ENCODE measurements at places on chromosomes 2 and 18.
A peak's percentile ranks its signal among the peaks of the same experiment; 100 is the strongest.

DNA sequence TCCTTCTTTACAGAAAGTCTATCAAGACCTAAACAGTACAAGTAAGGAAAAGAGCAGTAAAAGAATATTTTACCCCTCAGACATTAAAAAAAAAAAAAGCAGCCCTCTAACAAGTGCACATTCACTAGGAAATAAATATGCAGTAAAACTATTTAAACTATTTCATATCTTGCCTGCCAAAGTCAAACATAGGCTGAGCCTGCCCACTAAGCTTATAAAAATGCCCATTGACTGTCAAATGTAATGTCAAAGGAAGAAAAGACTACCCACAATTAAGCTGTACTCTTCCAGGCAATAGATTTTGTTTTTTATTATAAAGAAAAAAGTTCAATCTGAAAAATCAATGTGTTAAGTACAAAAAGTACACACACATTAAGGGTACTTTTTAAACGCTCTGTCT lies 11.8 kb downstream of the ALS2 start:
- DNase-seq, result no peak

- DNase-seq, result no peak
These were observed 69.4 kb downstream of the TXNL1 start for GRCh38 chr18:56568986-56569385.

GRCh38 chr18:11512096-11513025 lies 97.0 kb upstream of the SLC35G4 start:
- DNase-seq, result no peak

DNA sequence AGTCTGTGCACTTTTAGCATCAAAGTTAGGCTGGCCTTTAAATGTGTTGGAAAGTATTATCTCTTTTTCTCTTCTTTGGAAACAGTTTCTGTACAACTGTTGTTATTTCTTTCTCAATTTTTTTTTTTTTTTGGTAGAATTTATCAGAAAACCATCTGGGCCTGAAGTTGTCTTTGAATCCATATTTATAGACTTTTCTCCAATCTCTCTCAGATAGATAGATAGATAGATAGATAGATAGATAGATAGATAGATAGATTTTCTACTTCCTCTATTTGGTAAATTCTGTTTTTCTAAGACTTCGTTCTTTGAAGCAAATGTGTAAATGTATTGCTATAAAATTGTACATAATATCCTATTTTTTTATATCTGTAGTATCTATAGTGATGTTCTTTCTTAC lies 17.5 kb downstream of the DNAJC10 start:
- DNase-seq, result no peak

- DNase-seq, result no peak
These were observed 45.4 kb upstream of the GORASP2 start for GRCh38 chr2:170883683-170884082.

DNA sequence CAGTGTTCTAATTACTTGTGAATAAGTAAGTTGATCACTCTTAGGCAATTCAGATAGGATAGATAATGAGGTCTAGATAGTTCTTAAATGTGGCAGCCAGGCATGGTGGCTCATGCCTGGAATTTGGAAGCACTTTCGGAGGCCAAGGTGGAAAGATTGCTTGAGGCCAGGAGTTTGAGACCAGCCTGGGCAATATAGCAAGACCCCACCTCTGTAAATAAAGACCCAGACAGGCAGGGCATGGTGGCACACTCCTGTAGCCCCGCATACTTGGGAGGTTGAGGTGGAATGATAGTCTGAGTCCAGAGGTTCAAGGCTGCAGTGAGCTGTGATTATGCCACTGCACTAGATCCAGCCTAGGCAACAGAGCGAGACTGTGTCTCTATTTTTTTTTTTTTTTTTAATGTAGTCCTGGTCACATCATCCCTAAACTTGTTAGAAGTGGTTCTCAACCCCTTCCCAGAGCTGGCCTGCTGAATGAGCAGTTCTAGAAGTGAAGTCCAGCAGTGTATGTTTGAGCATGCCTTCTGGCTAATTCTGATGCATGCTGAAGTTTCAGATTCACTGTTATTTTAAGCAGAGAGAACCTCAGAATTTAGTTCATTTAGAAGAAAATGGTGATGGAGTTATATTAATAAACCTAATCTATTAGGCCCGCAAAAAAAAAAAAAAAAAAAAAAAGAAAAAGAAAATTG lies 306.2 kb downstream of the PRKCE start:
- peak; percentile 17 for DNase-seq

Measured in coronary artery (tissue), 2 donors.